B cell (primary cell): ENCODE measurements at places on chromosomes 5 and 9. TPM values are rescaled to one million over a fixed set of nuclear protein-coding genes. Genes with fewer than 3 reads are reported as not detected.

The CDH10 gene
- not detected in 2 replicates for polyA plus RNA-seq

The ADAMTS16 gene
- not detected in 2 replicates for polyA plus RNA-seq

The IGIP gene
- polyA plus RNA-seq, result 0.98 and 1.3 TPM in 2 replicates

The CNTLN gene
- polyA plus RNA-seq, result 0.06 and 0.30 TPM in 2 replicates

The DMRT3 gene
- polyA plus RNA-seq, result not detected in 2 replicates
